Activated T-cell treated with anti-CD3 and anti-CD28 coated beads for 48 hours (primary cell): ENCODE measurements at places on chromosomes 2 and 18.

DNA sequence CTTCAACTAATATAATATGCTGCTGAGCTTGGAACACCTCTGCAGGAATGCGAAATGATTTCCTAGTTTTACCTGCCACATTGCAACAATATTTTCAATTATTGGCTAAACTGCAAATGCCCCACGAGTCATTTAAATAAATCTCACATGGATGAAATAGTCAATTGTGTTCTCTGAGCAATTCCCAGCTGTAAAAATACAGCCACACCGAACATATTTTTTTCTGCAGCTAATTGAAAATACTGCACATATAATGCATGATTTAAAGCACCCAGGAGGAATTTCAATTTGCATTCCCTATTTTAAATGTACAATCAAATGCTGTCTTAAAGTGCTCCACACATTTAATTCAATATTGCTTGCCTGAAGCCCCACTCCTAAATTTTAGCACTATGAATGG lies 18.6 kb downstream of the SERPINE2 start:
- no peak for DNase-seq

- no peak for DNase-seq
These were observed 96.1 kb downstream of the ARL6IP6 start for GRCh38 chr2:152814475-152815030.

DNA sequence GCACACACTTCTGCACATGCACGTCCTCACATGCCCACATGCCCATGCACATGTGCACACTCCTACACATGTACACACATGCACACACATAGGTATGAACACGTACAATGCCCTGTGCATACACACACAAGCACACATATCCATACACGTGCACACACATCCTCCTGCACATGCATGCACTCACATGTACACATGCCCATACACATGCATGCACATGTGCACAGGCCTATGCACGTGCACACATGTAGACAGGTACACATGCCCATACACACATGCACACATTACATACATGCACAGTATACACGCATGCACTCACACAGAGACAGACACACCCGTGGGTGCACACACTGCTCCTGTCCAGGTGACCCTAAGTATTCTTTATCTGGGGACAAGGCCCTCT lies 34.3 kb downstream of the GPC1 start:
- DNase-seq: no peak

DNA sequence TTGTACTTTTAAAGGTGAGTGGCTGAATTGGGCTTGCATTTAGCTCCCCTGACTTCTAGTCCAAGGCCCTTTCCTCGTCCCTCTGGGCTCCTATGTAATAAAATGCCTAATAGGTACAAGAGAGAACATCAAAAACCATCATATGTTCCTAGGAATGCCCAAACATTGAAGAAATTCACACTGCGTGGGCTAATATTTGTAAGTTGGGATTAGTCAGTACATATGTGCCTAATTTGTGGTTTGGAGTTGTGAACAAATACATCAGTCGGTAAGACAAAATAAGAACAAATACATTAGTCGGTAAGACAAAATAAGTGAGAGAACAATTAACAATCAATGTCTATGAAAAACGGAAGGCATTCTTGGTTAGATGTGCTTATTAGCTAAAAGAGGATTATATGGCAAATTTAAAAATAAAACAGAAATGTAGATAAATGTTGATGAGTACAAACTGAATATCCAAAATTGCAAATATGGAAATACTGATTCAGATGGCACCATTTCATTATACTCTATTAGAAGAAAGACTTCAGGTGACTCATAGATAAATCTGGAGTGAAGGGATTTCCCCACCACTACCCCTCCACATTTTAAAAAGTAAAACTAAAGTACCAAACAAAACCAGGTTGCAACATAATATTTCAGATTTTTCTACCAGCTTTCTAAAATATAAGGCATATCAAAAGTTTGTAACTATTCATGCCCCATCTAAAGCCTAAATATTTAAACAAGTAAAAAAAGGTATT lies 325.4 kb downstream of the ZEB2 start:
- no peak for DNase-seq

GRCh38 chr2:104872866-104873688 lies 19.2 kb downstream of the POU3F3 start:
- DNase-seq: no peak

DNA sequence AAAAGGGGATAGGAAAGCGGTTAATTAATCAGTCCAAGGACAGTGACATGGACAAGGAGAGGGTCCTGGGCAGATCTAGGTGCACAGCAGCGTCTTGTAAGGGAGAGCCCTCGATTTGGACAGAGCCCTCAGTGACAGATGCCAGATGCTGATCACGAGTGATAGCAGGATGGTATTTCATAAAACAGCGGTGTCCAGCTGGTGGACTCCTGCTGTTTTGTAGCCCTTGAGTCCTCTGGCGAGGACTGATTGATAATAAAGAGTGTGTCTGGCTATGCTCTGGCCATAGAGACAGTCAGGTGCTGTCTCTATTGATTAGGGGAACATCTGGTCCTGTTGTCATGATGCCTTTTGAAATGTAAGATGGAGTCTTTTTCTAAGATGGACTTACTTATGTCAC lies 180.7 kb downstream of the NCK2 start:
- DNase-seq: no peak

- DNase-seq: no peak
These were observed 7.3 kb upstream of the PLEK start for GRCh38 chr2:68357605-68358337.

DNA sequence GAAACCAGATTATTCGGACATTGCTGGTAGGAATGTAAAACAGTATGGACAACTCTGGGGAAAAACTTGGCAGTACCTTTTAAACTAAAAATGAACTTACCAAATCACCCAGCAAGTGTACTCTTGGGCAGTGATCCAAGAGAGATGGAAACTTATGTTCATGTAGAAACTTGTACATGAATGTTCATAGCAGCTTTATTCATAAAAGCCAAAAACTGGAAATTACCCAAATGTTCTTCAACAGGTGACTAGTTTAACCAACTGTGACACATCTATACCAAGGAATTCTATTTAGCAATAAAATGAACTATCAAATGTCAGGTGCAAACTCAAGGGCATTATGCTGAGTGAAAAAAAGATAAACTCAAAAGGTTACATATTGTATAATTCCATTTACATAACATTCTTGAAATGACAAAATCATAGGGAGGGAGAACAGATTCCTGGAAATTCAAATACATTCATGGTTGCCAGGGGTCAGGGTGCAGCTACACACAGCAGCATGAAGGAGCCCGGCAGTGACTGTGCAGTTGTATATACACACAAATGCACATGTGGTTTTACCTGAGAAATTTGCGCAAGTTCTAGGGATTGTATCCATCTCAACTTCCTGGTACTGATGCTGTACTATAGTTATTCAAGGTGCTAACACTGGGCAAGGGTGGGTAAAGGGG lies 3.5 kb upstream of the RNU4ATAC start:
- DNase-seq: peak; percentile 43

- no peak for DNase-seq
These were observed 4.8 kb downstream of the FAM228A start for GRCh38 chr2:24179683-24180082.

- peak; percentile 89 for DNase-seq
These were observed 49.5 kb downstream of the SPRED2 start for GRCh38 chr2:65382776-65383357.

- no peak for DNase-seq
These were observed 779.7 kb downstream of the DCDC2C start for GRCh38 chr2:4483050-4483449.
